ENCODE measurements at places on chromosomes 3 and 15.

GRCh38 chr3:78900426-78900825 lies 867.4 kb downstream of the ROBO1 start:
- DNase-seq: no peak
- no peaks in the 10 kb centered on the region for H3K27me3 ChIP-seq
- no peaks in the 10 kb centered on the region for H3K36me3 ChIP-seq
- no peaks in the 10 kb centered on the region for H3K4me1 ChIP-seq
- no peak overlapping the region for H3K4me3 ChIP-seq
- H3K27ac ChIP-seq: no peak overlapping the region

DNA sequence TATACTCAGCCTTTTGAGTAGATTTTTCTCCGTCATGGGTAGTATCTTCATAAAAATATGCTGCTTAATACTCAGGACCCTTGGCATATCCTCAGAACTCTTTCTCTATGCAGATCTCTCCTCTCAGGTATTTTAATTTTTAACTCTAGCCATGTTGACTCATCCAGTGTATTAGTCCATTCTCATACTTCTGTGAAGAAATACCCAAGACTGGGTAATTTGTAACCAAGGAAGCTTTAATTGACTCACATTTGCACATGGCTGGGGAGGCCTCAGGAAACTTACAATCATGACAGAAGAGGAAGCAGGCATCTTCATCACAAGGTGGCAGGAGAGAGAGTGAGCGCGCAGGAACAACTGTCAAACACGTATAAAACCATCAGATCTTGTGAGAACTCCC lies 129.3 kb upstream of the CD96 start:
- H3K27ac ChIP-seq: no peak overlapping the region
- no peak for DNase-seq
- H3K36me3 ChIP-seq: no peaks in the 10 kb centered on the region
- no peaks in the 10 kb centered on the region for H3K27me3 ChIP-seq

- DNase-seq: no peak
- no peaks in the 10 kb centered on the region for H3K4me1 ChIP-seq
- H3K4me3 ChIP-seq: no peak overlapping the region
- no peaks in the 10 kb centered on the region for H3K36me3 ChIP-seq
- no peak overlapping the region for H3K27ac ChIP-seq
Observed at GRCh38 chr3:86801921-86802320, 189.0 kb downstream of the VGLL3 start.

- no peak overlapping the region for H3K27ac ChIP-seq
- no peaks in the 10 kb centered on the region for H3K36me3 ChIP-seq
Observed at GRCh38 chr15:59950603-59951388, 53.3 kb upstream of the FOXB1 start.

DNA sequence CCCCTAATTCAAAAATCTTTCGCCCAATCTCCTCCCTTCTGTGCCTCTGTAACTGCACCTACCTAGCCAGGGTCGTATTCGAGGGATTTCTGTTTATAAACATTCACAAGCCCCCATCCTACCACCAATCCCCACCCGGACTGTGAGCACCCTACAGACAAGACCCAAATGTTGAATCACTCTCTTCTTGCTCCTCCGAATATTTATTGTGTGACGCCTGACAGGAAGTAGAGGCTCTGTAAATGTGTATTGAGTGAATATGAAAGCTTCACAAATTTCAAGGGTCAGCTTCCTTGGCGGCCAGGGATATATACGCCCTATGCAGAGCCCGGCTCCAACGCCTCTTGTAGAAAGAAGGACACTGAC lies 1.6 kb downstream of the BDH1 start:
- H3K27ac ChIP-seq: peak overlapping the region; percentile 74
- peak overlapping the region; percentile 95 for H3K4me3 ChIP-seq
- H3K4me1 ChIP-seq: peaks cover 16% of the 10 kb centered on the region
- no peaks in the 10 kb centered on the region for H3K36me3 ChIP-seq
- no peaks in the 10 kb centered on the region for H3K27me3 ChIP-seq

DNA sequence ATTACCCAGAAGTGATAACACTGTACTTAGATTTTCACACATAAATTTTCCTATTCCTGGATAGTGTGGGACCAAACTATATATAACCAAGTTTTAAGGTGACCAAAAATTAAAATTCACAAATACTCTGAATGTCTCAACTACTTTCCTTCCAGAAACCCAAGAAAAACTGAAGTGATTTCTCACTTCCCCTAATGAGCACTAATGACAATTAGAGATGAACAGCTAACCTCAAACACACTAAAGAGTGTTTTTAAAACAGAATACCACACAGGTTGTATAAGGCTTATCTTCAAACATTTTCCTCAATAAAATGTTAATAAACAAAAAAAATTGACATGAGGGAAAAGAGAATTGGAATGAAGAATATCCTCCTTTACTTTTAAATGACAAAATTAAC lies 188.2 kb downstream of the ZBTB20 start:
- H3K27ac ChIP-seq: no peak overlapping the region
- H3K36me3 ChIP-seq: no peaks in the 10 kb centered on the region
- H3K4me1 ChIP-seq: no peaks in the 10 kb centered on the region
- no peak overlapping the region for H3K4me3 ChIP-seq

- peak overlapping the region; percentile 94 for H3K27ac ChIP-seq
- no peaks in the 10 kb centered on the region for H3K27me3 ChIP-seq
- H3K36me3 ChIP-seq: no peaks in the 10 kb centered on the region
- no peak for DNase-seq
- H3K4me3 ChIP-seq: peak overlapping the region; percentile 63
- H3K4me1 ChIP-seq: 0 out of 2 replicates have a peak, but pooled peaks cover 6% of the 10 kb centered on the region
Observed at GRCh38 chr15:43329217-43329959, 985 bp downstream of the LCMT2 start.

DNA sequence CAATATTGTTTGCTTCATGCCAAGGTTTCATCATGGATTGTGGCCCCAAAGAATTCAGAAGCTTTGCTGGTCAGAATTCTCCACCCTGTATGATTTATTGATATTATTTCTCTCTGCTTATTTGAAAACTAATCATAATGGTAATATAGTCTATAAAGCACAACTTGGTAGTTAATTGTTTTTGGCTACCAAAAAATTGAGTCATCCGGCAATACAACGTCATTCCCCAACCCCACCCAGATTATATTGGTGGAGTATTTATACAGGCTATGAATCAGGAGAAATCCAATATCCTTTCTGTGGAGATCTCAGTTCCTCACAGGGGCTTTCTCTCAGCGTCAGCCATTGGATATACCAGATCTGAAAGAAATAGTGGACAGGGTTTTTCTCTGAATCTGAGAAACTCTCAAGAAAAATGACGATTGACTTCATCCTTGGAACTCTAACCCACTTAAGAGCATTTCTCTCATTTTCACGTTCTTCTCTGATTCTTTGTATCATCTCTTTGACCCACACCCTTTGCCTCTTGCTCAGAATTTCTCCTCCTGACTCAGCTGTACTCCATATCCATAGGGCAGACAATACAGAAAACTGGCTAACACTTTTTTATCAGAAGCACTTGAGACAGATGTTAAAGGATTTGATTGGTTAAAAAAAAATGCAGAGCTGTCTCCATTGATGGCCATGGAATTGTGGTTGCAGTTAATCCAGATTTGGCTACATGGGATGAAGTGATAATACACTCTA lies 1055.8 kb upstream of the CADM2 start:
- H3K36me3 ChIP-seq: no peaks in the 10 kb centered on the region
- no peaks in the 10 kb centered on the region for H3K4me1 ChIP-seq
- DNase-seq: no peak
- H3K27ac ChIP-seq: no peak overlapping the region
- H3K27me3 ChIP-seq: no peaks in the 10 kb centered on the region
- H3K4me3 ChIP-seq: no peak overlapping the region

DNA sequence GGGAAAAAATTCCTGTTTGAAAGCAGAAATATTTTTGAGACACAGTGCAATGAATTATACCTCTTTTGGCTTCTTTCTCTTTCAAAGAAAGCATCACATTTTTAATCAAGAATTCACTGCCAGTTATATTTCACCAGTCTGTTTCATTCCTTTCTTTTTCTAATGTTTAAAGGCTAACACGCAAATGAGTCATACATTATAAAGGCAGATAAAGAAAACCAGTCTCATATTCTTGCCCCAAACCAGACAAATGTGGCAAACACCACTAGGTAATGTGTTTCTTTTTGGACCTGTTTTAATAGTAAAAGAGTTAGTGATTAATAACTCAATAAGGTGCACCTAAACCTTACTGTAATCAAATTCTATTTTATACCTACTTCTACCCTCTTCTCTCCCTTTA lies 83.8 kb downstream of the PLOD2 start:
- no peaks in the 10 kb centered on the region for H3K4me1 ChIP-seq
- DNase-seq: no peak

GRCh38 chr15:44711743-44712345 lies 527 bp downstream of the B2M start:
- peaks cover 10% of the 10 kb centered on the region for H3K4me1 ChIP-seq
- peak overlapping the region; percentile 66 for H3K4me3 ChIP-seq
- no peaks in the 10 kb centered on the region for H3K27me3 ChIP-seq
- H3K27ac ChIP-seq: peak overlapping the region; percentile 99

- no peaks in the 10 kb centered on the region for H3K36me3 ChIP-seq
- H3K27me3 ChIP-seq: no peaks in the 10 kb centered on the region
- no peak overlapping the region for H3K27ac ChIP-seq
- DNase-seq: no peak
- H3K4me3 ChIP-seq: no peak overlapping the region
- H3K4me1 ChIP-seq: no peaks in the 10 kb centered on the region
Observed at GRCh38 chr15:83843471-83843871, 189.5 kb downstream of the ADAMTSL3 start.

DNA sequence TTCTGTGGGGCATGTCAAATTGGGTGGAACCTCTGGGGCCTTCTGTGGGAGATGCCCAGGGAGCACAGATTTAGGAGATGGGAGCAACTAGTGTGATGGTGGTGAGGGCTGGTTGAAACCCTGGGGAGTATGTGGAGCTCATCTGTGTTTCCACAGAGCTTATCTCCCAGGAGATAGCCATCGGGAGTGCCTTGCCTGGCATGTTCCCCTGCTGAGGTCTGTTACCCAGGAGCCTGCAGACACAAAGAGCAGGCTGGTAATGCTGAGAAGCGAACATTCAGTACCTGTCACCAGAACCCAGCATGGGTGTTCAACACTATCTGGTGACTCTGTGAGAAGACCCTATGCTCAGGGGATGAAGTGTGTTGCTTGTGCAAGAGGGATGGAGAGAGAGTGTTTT lies 85.0 kb downstream of the CLSTN2 start:
- no peak overlapping the region for H3K4me3 ChIP-seq
- no peaks in the 10 kb centered on the region for H3K27me3 ChIP-seq
- no peaks in the 10 kb centered on the region for H3K36me3 ChIP-seq
- DNase-seq: no peak

DNA sequence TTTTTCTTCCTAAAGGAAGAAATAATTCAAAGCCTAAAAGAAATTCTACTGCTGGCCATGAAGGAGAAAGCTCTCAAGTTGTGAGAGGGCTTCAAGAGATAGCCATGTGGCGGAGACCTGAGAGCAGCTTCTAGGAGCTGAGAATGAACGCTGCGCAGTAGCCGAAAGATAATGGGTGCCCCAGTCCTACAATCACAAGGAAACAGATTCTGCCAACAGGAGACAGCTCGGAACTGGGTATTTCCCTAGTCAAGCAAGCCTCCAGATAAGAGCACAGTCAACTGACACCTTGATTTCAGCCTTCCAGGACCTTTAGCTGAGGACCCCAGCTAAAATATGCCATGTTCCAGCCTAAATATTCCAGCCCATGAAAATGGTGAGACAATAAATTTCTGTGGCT lies 824.1 kb downstream of the FHIT start:
- H3K36me3 ChIP-seq: no peaks in the 10 kb centered on the region
- H3K27ac ChIP-seq: no peak overlapping the region
- no peak overlapping the region for H3K4me3 ChIP-seq
- no peak for DNase-seq
- H3K4me1 ChIP-seq: no peaks in the 10 kb centered on the region

GRCh38 chr3:192915722-192916121 lies 1.9 kb downstream of the MB21D2 start:
- no peaks in the 10 kb centered on the region for H3K36me3 ChIP-seq
- H3K27ac ChIP-seq: peak overlapping the region; percentile 99
- H3K4me3 ChIP-seq: peak overlapping the region; percentile 3

- no peak for DNase-seq
- H3K27ac ChIP-seq: no peak overlapping the region
- no peaks in the 10 kb centered on the region for H3K36me3 ChIP-seq
- H3K4me3 ChIP-seq: no peak overlapping the region
- H3K4me1 ChIP-seq: no peaks in the 10 kb centered on the region
- H3K27me3 ChIP-seq: no peaks in the 10 kb centered on the region
Observed at GRCh38 chr3:64890006-64890405, 202.2 kb upstream of the ADAMTS9 start.

- peak; percentile 47 for DNase-seq
- H3K27ac ChIP-seq: no peak overlapping the region
- no peaks in the 10 kb centered on the region for H3K4me1 ChIP-seq
- H3K36me3 ChIP-seq: no peaks in the 10 kb centered on the region
Observed at GRCh38 chr3:170499562-170500156, 81.0 kb downstream of the CLDN11 start.

DNA sequence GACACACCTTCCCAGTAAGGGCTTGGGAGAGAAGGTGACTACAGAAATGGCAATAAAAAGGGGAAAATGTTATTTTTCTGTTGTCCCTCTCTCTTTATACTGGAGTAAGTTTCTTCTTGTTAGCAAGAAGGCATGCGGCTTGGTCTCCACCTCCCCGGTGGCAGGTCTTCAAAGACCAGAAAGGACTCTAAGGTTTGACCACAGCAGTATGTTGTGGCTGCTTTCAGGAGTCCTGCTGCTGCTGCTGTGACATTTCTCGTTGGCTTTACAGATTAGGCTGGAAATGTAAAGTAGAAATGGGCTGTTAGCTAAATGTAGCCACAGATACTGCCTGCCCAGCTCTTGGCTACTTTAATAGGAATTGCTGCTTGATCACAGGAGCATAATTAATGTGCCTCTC lies 175.8 kb upstream of the ZBTB20 start:
- no peak overlapping the region for H3K27ac ChIP-seq
- DNase-seq: no peak
- no peaks in the 10 kb centered on the region for H3K27me3 ChIP-seq
- no peaks in the 10 kb centered on the region for H3K36me3 ChIP-seq

DNA sequence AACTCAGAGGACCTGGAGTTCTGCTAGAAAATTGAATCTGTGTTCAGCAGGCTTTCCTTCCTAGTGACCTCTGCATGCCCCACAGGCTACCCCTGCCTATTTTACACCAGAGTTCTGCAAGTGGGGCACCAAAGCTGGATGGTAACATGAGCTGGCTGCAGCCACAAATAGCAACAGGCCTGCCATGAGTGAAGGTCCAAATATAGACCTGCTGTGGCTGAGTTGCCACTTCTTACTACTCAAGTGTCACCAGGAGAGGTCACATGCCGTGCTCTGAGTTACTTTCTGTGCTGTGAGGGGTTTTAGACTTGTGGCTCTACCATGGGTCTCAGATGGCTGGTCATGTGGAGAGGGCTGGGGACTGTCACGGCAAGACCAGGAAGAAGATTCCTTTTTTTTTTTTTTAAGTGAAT lies at the start of gene FSD2:
TSS of gene FSD2 (minus strand) at position 76 of the 413 bp plus-strand sequence. CDS start 18,679 bp downstream, outside the sequence.
- no peaks in the 10 kb centered on the region for H3K36me3 ChIP-seq
- no peak within 1 kb of the TSS for H3K4me3 ChIP-seq
- no peak for DNase-seq
- no peaks in the 10 kb centered on the region for H3K27me3 ChIP-seq
- no peak within 1 kb of the TSS for H3K27ac ChIP-seq

- H3K27ac ChIP-seq: no peak overlapping the region
- DNase-seq: no peak
- H3K4me3 ChIP-seq: no peak overlapping the region
- no peaks in the 10 kb centered on the region for H3K4me1 ChIP-seq
- H3K36me3 ChIP-seq: peaks cover 2% of the 10 kb centered on the region
Observed at GRCh38 chr3:52846432-52846965, 11.7 kb upstream of the MUSTN1 start.

GRCh38 chr3:33578325-33579177 lies 138.3 kb upstream of the UBP1 start:
- H3K27me3 ChIP-seq: no peaks in the 10 kb centered on the region
- DNase-seq: peak; percentile 45
- H3K36me3 ChIP-seq: no peaks in the 10 kb centered on the region
- H3K4me1 ChIP-seq: peaks cover 63% of the 10 kb centered on the region

All from Caco-2 (cell line).